Activated CD4-positive, alpha-beta T cell treated with anti-CD3 and anti-CD28 coated beads, Interleukin-2, amount 50 U/mL, for 24 hours (primary cell): ENCODE measurements at places on chromosomes 2 and 18.

DNA sequence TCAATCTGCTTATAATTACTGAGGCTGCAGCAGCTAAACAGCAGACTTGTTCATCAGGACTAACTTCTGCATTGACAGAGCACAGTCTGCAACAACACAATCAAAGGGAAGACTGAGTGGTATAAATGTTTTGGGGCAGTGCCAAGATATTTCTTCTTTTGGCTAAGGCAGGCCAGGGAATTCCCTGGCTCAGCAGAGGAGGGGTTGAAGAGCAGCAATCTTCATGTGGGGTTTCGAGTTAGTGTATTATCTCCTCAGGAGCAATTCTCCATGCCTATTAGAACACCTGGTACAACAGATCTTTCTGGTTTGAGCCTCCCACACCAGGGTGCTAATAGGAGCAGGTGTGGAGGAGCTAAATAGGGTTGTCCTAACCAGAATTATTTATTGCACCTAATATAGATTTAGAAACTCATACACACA is 103.0 kb upstream of the STK17B start:
- no peak for DNase-seq

DNA sequence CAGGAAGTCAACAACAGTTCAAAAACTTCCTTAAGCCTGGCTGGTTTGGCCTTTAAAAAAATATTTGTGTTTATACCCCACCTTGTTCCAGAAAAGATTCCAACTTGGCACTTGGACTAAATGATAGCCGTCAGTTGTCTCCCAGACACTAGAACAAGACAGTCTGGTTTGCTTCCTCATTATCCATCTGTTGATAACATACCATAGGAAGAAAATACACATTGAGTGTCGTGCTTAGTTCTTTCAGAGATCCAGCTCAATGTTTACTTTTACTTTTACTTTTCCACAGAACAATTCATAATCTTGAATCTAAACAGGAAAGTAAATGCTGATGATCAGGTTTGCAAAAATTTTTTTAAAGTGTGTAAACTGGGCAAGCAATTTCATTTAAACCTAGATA is 2.4 kb upstream of the VPS54 start:
- no peak for DNase-seq

DNA sequence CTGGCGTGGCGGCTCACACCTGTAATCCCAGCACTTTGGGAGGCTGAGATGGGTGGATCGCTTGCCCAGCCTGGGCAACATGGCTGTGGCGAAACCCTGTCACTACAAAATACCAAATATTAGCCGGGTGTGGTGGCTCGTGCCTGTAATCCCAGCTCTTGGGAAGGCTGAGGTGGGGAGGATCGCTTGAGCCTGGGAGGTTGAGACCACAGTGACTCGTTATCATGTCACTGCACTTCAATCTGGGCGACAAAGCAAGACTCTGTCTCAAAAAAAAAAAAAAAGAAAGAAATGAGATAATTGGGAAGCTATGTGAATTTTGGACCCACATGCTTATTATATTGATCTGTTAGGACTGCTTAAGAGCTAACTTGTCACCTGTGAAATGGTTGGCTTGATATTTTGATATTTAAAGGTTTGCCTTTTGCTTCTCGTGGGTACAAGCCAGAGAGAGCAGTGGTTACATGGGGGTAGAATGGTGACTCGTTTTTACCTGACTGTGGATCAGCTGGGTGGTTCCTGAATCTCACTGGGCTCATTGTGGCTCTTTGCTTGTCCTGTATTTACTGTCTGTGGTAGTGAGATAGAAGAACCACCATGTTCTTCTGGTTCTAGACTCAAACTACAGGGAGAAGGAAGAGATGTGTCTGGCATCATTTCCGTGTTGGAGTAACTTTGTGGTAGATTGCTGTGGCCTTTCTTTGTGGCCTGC is 28.9 kb downstream of the ZNF532 start:
- no peak for DNase-seq

- DNase-seq, result peak; percentile 42
Observed at GRCh38 chr2:38959938-38960608, 70.4 kb downstream of the ARHGEF33 start.

DNA sequence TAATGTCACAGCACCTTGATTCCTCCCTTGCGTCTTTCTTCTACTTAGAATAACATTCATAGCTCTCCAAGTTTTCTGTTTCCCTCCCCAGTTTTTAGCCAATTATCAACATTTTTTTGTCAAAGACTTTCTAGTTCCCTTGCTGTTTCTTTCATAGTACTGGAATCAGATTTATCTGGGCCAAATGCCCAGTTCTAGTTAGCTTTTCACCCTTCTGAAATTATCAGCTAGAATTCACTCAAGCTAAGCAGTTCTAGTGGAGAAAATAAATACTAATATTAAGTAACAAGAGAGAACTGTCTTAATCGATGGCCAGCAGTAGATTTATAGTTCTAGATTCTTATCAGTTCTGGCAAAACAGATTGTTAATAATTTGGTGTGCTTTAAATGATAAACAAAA is 36.2 kb downstream of the EFEMP1 start:
- no peak for DNase-seq

GRCh38 chr2:239855863-239856587 is 169.1 kb downstream of the NDUFA10 start:
- no peak for DNase-seq

DNA sequence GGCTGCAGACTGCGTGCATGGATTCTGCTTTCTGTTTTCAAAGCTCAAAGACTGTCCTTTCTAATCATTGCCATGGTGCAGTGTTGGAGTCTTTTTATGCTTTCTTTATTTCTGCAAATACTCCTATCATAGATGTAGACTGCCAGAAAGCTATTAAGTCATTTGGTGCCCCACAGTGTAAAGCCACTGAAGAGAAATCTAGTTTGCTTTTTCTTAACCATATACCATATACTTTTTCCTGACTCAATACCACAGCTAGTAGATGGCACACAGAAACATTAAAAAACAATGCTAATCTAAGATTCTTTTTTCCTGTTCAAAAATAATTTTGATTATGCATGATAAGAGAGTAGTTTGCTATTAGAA is 109.9 kb upstream of the RAB27B start:
- no peak for DNase-seq

DNA sequence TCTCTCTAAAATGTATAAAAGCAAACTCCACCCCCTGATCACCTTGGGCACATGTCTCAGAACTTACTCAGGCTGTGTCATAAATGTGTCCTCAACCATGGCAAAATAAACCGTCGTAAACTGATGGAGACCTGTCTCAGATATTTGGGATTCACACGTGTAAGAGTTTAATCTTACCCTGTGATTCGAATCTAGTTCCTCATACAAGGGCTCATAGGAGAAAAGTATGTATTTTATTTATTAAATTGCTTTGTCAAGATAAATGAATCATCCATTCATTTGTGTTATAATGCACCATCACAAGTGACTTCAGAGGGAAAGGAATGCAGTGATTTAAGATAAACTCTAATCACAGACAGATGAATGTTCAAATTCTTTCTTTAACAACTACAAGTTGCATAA is 712.5 kb upstream of the LRATD1 start:
- no peak for DNase-seq

DNA sequence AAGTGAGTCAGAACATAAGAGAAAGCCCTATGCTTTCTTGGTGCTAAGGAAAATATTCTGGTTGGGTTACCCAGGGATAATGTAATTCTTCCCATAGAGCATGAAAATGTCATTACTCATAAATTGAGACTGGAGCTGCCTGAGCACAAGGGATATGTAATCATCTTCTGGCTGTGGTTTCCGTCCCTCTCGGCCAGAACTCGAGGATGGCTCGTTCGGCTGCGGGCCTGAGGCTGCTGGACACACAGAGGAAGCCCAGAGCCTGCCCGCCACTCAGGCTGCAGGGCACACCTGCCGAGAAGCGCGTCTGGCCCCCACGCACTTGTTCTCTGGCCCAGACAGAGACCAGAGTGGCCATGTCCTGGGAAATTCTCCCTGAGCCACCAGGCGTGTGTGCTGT is 104.9 kb downstream of the ASAP2 start:
- DNase-seq, result no peak

DNA sequence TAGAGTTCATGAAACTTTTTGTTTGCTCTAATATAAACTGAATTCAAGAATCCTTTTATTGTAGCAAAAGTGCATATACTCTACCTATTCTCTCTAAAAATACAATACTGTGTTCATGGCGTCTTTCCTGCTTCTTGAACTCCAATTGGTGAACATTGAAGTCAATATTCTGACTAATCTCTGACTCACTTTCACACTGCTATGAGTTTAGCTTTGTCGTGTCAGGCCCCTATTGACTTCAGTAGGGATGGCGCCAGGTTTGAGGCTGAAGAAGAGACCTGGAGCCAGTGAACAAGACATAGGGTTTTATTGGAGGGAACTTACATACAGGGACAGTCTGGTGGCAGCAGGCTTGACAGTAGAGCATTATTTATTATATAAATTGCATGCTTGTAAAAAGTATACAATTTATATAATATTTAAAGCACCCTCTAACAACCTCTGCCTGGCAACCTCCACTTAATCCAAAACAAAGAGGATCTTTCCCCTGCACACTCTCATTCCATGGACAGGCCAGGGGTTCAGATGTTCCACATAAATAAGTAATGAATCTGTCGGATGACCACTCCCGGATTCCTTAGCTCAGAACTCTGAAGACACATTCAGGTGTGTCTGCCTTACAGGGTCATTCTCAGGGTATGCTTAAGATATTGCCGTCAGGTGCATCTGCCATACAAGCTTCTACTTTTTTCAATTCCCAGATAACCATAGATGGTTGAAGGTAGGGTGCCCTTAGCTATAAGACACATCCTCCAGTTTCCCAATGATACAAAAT is 141.0 kb downstream of the CERS6 start:
- DNase-seq, result no peak

- no peak for DNase-seq
Observed at GRCh38 chr18:47830772-47831171, 99.7 kb downstream of the SMAD2 start.

DNA sequence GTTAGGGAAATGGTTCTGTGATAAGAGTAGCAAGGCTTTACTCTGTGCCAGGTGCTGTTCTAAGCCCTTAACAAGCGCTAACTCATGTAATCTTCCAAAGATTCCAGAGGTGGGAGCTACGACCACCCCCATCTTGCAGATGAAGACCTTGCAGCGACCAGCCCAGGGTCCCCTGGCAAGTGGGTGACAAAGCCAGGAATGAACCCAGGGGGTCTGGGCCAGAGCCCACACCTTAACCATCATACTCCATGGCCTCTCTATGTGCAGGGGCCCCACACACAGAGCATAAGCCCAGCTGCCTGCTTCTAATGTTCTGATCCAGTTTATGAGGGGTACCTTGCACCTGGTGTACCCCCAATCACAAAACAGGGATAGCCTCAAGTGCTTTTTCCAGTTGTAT is 105.3 kb downstream of the ZBTB7C start:
- DNase-seq, result no peak

- no peak for DNase-seq
Observed at GRCh38 chr2:23464905-23465537, 80.0 kb downstream of the KLHL29 start.

DNA sequence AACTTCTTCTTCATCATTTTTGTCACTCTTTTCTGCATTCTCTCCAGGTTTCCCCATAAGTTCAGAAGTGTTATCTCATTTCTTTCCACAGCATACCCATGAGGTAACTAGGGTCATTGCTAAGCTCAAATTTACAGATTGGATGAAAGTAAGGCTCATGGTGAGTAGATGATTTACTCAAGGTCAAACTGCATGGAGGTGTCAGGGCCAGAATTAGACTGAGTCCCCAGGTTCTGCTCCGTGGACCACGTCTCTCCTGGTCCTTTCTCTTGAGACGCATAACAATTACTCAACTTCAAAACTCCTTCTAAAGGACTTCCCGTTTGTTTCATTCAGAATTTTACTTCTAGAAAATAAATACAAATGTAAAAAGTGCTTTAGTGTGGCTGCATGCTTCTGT is 43.4 kb downstream of the SMIM21 start:
- DNase-seq, result no peak

DNA sequence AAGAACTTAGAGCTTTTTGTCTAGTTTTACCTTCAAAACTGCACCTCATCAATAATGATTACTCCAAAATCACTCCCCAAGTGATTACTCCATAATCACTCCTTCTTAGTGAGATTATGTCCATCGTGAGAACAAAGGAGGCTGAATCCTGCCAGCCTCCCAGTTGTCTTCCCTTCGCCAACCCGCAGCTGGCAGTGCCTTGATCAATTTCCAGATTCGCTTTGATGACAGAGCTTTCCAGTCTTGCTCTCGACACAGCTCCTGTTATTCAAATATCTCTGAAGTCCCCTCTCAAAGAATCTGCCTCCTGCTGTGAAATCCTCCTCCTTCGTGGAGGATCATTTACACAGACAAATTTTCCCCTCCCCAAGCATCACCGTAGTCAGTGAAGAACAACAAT is 237.7 kb downstream of the EIPR1 start:
- no peak for DNase-seq

DNA sequence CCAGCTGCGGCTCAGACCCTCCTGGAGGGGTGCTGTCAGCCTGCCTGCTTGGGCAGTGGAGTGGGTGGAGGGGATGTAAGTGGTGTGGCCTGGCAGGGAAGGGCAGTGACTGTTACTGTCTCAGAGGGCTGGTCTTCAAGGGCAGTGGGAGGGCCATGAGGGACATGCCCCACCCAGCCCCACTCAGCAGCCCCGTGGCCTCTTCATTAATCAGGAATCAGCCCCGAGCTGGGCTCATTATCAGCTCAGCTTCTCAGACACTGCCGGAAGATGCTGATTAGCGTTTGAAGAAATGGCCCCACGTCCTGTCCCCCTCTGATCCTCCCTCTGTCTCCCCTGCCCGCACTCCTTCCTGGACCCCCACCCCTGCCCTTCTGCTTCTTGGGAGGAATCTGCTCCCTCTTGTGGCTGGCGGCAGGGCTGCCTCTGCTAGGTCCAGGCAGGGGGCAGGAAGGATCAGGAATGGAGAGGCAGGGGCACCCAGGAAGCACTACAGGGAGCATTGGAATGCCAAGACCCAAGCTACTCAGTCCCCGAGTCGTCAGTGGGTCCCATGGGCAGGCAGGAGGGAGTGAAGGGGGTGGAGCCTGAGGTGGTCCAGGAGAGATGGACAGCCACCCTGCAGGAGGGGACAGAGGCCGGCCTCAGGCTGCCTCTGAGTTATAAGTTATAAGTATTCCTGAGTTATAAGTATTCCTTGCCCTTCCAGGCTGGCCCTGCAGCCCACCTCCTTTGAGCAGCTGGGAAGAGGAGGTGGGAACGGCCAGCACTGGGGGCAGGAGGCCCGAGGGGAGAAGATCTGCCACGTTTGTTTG is 7.0 kb downstream of the ASIC4 start:
- DNase-seq, result no peak

GRCh38 chr18:50249576-50249975 is 16.7 kb downstream of the CFAP53 start:
- no peak for DNase-seq

GRCh38 chr2:205496370-205496769 is 185.9 kb upstream of the NRP2 start:
- DNase-seq, result no peak
